ENCODE measurements at places on chromosomes 2 and 18. TPM values are rescaled to one million over a fixed set of nuclear protein-coding genes. Genes with fewer than 3 reads are reported as not detected.

KLHL30 gene
- 0.34 TPM for total RNA-seq

CCDC93 gene
- total RNA-seq: 18.8 TPM

SULT1C2 gene
- 0.34 TPM for total RNA-seq

MC4R gene
- total RNA-seq: not detected

MITD1 gene
- 19.9 TPM for total RNA-seq

GALR1 gene
- total RNA-seq: not detected

CERS6 gene
- 52.6 TPM for total RNA-seq

SNED1 gene
- total RNA-seq: under 0.01 TPM

SPATA3 gene
- total RNA-seq: not detected

FAP gene
- total RNA-seq: 1.7 TPM

CAPN13 gene
- not detected for total RNA-seq

RGPD4 gene
- not detected for total RNA-seq
